Stimulated activated CD8-positive, alpha-beta memory T cell treated with anti-CD3 and anti-CD28 coated beads, Interleukin-7, amount 100 ng/mL, for 1 hour (primary cell): ENCODE measurements at places on chromosomes 1 and 21.
A peak's percentile ranks its signal among the peaks of the same experiment; 100 is the strongest.

- DNase-seq: no peak
Measured at GRCh38 chr1:64519901-64520300, 50.0 kb downstream of the CACHD1 start.

GRCh38 chr1:237875291-237875690 is 15.4 kb downstream of the ZP4 start:
- DNase-seq: no peak

- DNase-seq: no peak
Measured at GRCh38 chr1:48920851-48921250, 144.2 kb upstream of the BEND5 start.

DNA sequence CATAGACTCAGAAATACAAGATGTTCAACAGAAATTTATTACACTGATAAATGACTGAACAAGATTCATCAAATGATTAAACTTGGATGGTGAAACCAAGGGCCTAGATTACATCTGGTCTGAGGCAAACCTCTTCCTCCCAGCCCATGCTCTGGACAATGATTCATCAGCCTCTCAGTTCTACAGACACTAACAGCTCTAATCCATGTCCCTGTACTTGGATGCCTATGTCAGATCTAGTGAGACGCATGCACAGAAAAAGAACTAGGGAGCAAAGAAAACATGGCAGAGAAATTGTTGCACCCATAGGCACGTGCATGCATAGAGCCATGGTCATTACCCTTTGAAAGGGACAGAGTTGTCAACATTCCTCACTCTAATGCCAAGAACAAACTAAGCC is 250.1 kb downstream of the KCNH1 start:
- no peak for DNase-seq

GRCh38 chr1:111133866-111134265 is 6.0 kb downstream of the DRAM2 start:
- DNase-seq: no peak

- DNase-seq: no peak
Measured at GRCh38 chr1:119544165-119544762, 37.3 kb downstream of the HSD3B1 start.

GRCh38 chr1:210584439-210585113 is 255.9 kb downstream of the HHAT start:
- DNase-seq: peak; percentile 21

DNA sequence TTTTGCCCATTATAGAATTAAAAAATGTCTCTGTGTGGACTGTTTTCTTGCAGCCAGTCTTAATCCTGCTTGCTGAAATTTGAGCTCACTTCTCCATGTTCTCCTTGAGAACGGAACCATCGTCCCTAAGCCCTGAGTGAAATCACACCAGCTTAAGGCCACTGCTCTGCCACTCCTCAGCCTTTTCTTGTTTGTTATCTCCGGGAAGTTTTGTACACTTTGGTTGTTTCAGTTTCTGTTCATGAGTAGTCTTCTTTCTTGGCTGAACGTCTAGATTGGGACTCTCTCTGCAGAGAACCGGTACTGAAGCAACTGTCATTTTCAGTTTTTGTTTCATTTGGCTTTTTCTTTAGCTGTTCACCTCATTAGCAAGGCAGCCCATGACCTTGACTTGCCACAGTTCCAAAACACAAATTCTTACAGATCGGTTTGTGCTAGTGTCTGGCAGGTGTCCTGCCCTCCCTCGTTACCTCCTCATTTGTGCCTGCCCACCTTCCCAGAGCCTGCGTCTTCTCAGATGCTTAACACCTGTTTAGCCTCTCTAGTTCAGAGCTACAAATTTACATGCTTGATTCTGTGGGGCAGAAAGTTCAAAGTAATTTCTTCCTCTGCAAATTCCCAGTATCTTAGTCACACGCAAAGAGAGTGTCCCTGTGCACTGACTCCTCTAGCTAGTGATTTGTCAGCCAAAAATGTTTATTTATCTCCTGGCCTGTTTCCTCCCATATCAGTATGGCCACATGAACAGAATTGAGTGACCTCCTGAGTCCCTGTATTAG is 12.4 kb downstream of the PSEN2 start:
- DNase-seq: no peak

- no peak for DNase-seq
Measured at GRCh38 chr1:52550447-52550846, 2.4 kb downstream of the TUT4 start.

DNA sequence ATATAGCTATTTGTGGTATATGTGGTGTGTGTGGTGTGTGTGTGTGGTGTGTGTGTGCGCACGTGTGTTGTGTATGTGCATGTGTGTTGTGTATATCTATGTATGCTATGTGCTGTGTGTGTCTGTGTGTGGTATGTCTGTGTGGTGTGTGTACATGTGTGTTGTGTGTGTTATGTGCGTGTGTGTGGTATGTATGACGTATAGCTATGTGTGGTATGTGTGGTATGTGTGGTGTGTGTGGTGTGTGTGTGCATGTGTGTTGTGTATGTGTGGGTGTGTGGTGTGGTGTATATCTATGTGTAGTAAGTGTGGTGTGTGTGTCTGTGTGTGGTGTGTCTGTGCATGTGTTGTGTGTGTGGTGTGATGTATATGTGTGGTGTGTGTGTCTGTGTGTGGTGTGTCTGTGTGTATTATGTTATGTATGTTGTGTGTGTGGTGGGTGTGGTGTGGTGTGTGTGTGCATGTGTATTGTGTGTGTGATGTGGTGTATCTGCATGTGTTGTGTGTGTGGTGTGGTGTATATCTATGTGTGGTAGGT is 59.8 kb downstream of the EDN2 start:
- no peak for DNase-seq

- DNase-seq: no peak
Measured at GRCh38 chr1:155320252-155320651, 442 bp upstream of the RUSC1 start.
